ENCODE measurements at places on chromosomes 12 and 14.

DNA sequence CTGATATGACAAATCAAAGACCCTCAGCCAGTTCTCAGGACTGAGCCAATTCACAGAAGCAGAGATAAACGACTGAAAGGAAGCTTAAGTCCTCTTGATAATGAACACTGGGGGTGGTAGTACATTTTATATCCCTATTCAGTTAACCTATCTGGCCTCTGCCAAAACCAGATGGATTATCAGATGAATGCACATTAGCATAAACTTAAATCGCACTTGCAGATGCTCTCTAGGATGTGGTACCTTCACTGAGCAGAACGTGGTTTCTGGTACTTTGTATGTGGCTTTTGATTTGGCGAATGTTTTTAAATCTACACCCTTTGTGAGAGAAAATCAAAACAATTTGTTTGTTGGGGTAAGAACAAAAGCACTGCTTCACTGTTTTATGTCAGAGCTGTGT, 21.1 kb upstream of the TAS2R14 start:
- DNase-seq: no peak

GRCh38 chr12:75086091-75087038, 123.3 kb downstream of the KCNC2 start:
- DNase-seq: no peak

GRCh38 chr12:118357257-118358007, 15.3 kb downstream of the TAOK3 start:
- DNase-seq: peak; percentile 57

DNA sequence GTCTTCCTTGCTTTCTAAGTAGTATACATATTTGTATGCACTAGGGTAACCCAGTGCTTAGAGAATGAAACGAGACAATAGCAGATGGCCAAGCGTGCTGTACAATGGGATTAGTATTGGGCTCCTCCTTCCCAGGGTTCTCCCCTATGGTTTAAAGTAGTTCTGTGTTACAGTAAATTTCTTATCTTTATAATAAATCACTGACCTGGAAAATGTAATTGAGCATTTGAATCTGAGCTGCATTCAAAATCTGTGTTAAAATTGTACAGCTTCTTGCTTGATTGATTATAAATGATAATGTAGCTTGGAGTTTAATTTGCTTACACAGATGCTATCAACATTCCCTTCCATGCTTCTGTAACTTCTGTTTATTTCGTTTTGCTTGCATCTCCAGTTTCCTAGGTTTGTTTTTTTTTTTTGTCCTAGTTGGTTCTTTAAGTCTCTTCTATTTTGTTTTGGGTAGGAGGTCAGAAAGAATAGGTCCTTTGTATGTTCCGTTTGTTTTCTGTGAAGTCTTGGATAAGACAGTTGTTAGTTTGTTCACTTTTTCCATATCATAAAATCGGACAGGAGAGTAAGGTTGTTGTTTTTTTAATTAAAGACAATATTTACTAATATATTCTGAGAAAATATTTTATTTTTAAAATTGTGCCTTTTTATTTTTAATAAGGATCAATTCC, 171.2 kb downstream of the ERC1 start:
- DNase-seq: no peak

DNA sequence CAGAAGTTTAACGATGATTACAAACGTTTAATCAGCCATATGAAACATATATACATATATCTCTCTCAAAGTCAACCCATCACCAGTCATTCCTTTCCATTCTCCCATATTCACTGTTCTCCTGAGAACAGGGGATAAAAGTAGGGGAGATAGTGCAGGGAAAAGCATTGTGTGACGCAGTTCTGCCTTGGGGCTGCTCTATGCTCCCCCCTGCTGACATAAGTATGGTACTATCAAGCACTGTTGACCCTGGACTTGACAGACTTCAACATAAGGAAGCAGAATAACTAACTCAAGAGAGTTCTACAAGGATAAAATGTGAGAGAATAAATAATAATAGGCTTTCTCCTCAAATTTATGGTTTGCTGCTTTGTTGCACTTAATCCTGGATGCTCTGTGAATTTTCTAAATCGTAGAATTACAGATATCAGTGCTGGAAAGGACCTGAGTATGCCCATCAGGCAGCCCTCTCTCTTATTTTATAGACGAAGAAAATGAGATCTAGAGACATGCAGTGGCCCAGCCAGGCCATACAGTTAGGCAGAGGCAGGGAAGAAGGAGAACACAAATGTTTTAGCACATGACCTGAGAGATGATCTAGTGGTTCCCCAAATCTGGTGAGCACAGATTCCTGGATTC, 87.2 kb downstream of the SCN8A start:
- DNase-seq: peak; percentile 19

DNA sequence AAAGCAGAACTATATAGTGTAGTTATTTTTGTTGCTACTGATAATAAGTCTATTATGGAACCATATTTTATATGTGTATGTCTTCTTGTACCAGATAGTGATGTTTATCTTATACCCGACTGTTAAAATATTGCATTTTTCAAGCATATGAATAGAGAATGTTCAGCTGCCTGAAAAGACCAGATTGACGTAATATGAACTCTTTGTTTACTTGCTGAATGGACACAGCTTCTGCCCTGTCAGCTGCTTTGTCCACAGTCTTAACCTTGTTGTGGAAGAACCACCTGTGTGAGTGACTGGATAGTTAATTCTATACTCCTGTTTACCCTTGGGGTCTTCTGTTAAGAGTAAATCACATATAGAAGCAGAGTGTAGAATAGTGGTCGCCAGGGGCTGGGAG, 109.3 kb downstream of the LGR5 start:
- no peak for DNase-seq

- DNase-seq: no peak
Measured at GRCh38 chr12:83027021-83027723, 340.5 kb downstream of the TMTC2 start.

DNA sequence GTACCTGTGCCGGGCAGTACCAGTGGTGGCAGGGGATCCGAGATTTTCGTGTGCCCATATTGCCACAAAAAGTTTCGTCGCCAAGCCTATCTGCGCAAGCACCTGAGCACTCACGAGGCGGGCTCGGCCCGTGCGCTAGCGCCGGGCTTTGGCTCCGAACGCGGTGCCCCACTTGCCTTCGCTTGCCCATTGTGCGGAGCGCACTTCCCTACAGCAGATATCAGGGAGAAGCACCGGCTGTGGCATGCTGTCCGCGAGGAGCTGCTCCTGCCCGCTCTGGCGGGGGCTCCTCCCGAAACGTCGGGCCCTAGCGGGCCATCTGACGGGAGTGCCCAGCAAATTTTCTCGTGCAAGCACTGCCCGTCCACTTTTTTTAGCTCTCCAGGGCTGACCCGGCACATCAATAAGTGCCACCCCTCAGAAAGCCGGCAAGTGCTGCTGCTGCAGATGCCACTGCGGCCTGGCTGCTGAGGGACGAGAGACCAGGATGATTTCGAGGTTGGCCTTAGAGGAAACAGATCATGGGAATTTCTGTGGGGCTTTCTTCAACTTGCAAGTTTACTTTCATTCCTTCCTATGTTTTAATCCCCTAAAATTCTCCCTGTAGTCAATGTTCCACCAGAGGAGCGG, 1.6 kb downstream of the INSM2 start:
- peak; percentile 1 for DNase-seq

DNA sequence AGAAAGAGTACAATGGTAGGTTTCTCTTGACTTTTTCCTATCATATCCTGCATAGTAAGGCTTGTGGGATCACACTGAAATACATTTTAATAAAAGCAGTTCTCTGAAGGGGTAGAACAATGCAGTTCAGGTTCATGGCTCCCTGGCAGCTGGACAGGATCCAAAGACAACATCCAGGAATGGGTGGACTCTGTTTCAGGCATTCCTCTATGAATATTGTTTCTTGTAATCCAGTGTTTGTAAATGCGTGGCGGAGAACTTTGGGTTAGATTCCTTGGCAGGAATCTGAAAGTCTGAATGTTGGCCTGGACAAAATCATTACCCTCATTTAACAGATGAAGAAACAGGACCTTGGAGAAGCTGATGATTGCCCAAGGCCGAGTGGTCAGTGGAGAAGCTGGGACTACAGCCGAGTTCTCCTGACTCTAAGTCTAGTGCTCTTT, 43.5 kb downstream of the SYNE2 start:
- DNase-seq: no peak

GRCh38 chr12:105382771-105383622, 52.5 kb downstream of the C12orf75 start:
- peak; percentile 22 for DNase-seq

- DNase-seq: no peak
Measured at GRCh38 chr12:113226696-113227568, 5.7 kb downstream of the TPCN1 start.

GRCh38 chr14:99272899-99273765, 1.1 kb upstream of the BCL11B start:
- peak; percentile 80 for DNase-seq

DNA sequence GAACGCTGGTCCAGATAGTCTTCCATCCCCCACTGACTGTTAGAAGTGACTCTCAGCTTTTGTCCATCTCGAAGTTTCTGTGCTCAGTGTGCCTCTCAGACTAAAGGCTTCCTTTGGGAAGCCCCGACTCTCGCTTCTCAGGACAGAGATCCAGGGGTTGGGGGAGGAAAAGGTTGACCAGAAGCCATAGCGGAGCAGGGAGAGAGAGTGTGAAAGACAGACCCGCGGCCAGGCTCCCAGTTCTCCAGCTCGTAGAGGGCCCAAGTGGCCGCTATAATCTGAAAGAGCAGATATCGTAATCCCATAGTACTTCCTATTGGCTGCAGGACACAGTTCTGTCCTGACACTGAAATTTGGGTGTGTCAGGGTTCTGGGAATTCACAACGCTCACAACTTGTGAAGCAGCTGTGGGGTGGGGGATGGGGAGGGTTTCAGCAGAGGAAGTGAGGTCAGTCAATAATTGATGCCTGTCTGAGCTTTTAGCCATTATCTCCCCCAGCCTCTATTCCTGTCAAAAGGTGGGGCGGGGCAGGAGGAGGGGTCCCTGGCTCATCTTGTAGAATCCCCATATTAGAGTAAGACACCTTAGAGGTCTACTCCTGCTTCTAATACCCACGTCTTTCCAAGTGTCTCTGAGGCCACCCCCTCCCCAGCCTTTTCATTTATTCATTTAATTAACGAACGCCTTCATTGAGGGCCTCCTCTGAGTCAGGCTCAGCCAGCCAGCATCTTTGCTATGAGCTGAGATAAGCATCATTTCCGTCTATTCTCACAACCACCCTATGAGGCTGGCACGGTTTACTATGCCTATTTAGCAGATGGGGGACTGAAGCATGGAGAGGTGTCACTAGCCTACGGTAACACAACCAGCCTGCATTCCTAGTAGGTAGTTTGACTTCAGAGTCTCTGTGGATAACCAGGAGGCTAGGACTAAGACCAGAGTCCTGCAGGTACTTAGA, 1.6 kb upstream of the ACVRL1 start:
- DNase-seq: no peak

- no peak for DNase-seq
Measured at GRCh38 chr14:61388976-61389576, 67.7 kb downstream of the PRKCH start.

DNA sequence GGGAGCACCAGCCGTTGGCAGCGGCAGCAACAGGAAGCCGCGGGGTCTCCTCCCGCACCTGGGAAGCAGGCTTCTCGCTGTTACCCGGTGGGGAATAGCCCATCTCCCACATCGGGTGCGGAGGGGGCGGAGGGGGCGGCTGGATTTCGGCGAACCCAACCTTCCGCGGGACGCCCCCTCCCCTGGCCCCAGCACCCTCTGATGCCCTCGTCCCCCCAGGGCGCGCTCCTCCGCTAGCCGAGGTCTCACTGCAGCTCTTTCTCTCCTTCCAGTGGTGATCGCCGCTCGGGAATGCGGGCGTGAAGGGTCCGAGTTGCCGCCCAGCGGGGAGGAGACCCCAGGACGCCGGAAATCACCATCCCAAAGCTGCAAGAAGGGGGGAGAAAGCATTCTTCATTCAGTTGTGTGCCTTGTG, 303 bp downstream of the SAMD4A start:
- DNase-seq: no peak

DNA sequence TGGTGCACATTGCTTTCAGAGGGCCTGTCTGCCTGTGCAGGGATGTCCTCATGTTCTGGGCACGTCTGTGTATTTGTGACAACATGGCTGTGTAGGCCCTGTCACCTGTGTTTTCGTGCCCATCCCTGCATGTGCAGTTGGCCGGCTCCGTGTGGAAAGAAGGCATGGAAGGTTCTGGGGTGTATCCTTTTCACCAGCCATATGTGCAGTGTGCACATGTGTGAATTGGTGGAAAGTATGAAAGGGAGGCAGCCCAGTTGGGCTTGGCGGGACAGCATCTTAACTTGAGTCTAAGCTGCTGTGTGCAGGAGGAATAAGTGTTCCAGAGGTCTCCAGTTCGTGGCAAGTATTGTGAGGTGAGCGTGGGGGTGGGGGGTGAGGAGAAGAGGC, 669 bp downstream of the TSPAN11 start:
- no peak for DNase-seq

DNA sequence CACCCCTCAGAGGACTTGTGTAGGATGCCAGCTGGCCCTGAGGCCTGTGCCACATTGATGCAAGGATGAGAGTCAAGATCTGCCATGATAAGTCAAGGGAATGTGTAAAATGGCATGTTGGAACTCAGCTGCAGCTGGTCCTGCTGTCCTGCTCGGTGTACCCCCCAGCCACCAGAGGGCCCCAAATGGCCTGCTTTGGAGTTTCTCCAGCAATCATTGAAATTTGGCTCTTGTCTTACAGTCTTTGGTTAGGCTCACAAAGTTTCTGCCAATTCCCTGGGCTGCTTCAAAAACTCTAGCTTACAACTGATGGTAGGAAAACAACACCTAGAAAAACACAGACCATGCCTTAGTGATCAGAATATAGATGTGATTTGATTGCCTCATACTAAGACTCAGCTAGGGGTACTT, 76.8 kb downstream of the HSD17B6 start:
- DNase-seq: peak; percentile 19

DNA sequence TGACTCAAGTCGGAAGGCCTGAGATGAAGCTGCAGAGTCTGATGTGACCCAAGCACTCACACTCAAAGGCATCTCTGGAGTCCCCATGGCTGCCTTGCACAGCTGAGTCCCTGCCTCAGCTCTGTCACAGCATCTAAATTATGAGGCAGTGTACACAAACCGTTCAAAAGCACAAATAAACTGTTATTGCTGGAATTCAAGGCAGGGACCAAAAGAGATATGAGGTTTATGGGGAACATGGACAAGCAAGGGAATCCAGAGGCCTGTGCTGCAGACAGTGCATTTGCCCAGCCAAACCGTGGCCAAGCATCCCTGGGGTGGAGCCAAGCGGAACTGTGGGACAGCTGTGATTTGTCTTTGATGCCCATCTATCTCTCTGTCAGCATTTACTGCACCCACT, 91.3 kb downstream of the RPS29 start:
- DNase-seq: no peak

- DNase-seq: no peak
Measured at GRCh38 chr14:36998686-36999085, 173.7 kb downstream of the SLC25A21 start.

Measured in stimulated activated CD4-positive, alpha-beta T cell treated with anti-CD3 and anti-CD28 coated beads, Interleukin-2, amount 100 ng/mL, for 24 hours (primary cell).